Activated CD4-positive, alpha-beta T cell treated with anti-CD3 and anti-CD28 coated beads, Interleukin-2, Interleukin-6, amounts not matched to agents 100 ng/mL and 50 ng/mL, durations not matched to agents 16 hours and 8 hours (primary cell): ENCODE measurements at places on chromosomes 5 and 9.
A peak's percentile ranks its signal among the peaks of the same experiment; 100 is the strongest.

DNA sequence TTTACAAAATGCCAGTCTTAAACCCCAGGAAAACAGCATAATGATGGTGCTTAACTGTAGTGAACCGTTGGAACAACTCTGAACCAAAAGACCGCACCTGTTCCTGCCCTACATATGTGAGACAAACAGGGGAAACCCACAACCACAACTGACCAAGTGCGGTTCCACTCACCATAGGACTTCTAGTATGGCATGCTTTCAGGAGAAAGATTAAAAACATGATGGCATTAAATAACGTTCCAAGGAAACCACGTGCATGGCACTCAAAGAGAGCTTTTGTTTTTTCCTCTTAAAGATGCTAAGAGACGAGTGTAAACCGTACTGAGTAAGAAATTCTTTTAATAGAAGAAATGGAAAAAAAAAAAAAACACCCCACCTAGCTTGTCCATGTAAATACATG is 119.8 kb downstream of the SSBP2 start:
- peak; percentile 82 for DNase-seq

- DNase-seq = no peak
Measured at GRCh38 chr5:180977852-180978251, 10.8 kb upstream of the BTNL3 start.

DNA sequence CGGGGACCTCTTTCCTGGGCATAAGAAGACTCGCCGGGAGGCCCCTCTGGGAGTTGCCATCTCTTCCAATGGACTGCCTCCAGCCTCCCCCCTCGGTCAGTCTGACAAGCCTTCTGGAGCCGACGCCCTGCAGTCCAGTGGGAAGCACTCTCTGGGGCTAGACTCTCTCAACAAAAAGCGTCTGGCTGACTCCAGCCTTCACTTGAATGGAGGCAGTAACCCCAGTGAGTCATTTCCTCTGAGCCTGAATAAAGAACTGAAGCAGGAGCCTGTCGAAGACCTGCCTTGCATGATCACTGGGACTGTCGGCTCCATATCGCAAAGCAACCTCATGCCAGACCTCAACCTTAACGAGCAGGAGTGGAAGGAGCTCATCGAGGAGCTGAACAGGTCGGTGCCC is 28.4 kb upstream of the LTC4S start:
- no peak for DNase-seq

DNA sequence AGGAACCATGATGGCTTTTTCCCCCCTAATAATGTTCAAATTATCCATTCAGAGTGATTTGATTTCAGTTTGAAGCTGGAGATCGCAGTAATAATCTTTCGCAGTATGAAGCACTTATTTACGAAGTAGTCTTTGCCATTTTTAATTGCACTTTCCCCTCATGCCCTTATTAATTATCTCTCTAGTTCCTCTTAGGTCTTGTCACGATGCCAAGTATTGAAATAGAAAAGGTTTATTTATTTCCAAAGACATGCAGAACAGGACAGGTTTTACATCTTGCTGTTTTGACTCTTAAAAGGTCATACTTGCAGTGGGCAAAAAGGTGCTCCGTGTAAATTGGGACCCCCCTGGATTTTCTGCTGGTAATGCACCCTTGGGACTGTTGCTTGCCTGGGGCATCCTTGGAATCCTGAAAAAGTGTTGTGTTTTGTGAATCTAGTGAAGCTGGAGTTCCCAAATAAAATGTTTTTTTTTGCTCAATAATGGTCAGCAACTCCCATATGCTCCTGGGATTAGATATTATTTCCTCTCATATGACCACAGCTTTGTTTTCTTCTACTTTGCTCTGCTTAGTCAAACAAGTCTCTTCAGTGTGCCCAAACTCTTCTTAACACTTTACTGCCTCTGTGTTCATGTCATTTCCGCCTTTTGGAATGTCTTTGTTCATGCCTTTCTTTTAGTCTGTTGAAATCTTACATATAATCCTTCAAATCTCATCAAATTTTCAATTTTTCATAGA is 278.3 kb downstream of the TMEM38B start:
- no peak for DNase-seq

DNA sequence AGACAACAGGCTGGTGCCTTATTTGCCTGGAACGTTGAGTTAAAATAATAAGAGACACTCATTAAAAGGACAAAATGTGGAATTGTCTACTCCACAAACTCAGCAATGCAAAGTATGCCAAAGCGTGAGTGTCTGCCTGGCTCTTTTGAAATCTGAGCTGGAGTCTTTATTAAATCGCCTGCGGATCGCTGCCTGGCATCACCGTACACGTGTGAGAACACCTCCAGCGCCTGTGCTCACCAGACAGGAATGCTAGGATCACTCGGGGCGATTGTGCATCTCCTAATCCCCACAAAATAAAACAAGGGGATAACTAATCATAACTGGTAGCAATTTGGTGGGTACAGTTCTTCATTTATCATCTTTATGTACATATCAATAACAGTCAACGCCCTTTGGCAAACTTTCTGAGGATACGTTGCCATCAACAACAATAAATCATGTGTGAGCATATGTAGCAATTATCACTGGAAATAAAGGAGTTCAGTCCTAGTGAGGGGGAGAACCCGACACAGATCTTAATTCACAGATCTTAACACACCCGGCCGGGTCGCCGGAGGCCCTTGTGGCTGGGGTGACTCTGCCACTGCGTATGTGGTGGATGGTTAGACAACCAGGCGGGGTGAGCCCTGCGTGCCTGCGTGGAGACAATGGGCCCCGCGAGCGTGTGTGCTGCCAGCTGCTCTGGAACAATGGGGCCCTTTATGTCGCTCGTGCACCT is 284.9 kb upstream of the IRX1 start:
- DNase-seq = no peak

GRCh38 chr9:112793213-112793810 is 42.8 kb downstream of the SNX30 start:
- peak; percentile 84 for DNase-seq

DNA sequence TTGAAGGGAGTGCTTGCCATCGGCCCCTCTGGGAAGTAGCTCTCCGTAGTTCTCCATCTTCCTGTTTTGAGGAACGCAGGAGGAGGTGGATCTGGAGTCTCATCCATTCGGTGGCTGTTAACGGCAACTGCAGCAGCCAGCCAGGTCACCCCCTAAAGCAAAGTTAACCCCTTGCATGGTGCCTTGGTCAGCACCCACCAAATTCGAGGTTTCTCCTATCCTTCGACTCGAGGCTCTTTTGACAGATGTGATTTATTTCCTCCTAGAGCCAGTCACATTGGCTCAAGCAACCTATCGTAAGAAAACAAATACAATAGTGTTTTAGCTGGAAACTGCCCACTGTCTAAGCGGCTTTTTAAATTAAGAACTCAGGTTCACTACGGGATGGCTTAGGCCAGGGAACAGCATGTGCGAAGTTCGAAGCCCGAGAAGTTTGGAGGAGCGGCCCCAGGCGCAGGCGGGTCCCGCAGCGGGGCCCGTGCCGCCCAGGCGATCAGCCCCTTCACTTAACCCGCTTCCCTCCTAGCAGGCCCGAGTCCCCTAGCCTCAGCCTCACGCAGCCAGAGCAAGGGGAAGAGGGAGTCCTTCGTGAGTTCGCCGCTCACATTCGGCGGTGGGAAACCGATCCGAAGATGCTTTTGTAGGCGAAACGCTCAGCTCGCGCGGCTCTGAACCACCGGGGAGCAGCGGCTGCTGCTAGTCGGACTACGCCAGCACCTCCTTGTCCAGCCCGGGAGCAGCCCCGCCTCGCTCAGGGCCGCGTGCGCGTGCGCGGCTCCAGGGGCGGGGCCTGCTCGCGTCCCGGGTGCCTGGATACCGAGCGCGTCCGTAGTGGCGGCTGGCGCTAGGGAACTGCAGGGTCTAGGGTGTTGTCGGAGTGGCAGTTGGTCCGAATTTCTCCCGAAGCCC is at the start of gene ROPN1L:
ROPN1L (plus strand) TSS at position 797 of the 909 bp plus-strand sequence. CDS start 289 bp downstream, outside the sequence.
- peak; percentile 90 for DNase-seq

DNA sequence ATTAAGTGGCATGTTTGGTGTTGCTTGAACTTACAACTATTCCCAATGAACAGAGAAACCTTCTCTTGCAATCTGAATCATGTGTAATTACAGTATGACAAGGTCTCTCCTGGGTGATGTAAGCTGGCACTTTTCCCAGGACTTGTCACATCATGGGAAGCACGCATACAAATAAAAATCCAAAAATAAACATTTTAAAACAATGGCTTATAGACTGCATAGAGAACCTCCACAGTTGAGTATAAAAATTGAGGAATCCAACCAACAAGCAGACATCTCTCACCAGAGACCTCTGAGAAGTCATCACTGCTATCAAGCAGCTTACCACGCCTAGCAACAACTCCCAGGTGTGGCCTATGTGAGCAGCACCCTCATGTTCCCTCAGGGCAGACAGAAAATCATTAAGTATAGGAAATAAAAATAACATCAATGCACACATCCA is 3.9 kb downstream of the MLLT3 start:
- DNase-seq = no peak

DNA sequence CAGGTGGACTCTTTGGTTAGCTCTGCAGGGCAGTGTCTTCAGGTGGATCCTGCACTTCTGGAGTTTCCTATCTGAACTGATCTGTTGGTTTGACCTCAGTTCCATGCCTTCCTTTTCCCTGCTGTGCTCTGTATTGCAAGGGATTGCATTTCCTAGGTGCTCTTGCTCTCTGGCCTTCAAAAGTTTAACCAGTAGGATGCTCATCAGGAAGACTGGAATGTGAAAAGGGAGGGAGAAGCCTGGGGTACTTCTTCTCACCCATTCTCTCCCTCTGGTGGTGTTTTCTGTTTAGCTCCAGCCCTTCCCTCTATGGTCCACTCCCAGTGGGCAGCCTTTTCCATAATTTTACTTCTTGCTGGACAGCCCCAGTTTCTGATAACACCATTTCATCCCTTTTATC is 78.5 kb downstream of the ZNF618 start:
- no peak for DNase-seq

GRCh38 chr5:79794347-79794746 is 104.7 kb downstream of the CMYA5 start:
- no peak for DNase-seq

- DNase-seq = no peak
Measured at GRCh38 chr5:123124859-123125595, 36.0 kb downstream of the PRDM6 start.

DNA sequence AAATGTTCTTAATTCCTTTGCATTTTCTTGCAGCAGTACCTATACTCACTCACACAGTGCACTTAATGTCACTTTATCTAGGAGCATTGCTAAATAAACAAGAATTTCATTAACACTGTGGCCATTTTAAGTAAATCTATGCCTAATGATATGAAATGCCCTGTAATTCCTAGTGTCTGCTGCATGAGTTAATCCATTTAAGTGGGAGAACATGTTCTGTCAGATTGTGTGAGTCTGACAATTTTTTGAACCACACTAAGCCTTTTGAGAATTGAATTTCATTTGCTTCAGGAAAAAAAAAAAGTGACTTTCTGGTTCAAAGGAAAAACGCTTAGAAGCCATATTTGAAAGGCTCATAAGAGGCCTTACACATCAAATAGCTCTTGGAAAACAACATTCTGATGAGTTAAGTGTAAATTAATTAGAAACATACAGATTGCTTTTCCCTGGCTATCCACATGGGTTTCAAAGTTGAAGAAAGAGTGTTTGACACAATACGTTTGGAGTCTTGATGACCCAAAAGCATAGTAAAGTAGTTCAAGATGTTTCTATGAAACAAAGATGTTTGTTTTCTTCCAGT is 446.7 kb upstream of the GRAMD2B start:
- DNase-seq = no peak

DNA sequence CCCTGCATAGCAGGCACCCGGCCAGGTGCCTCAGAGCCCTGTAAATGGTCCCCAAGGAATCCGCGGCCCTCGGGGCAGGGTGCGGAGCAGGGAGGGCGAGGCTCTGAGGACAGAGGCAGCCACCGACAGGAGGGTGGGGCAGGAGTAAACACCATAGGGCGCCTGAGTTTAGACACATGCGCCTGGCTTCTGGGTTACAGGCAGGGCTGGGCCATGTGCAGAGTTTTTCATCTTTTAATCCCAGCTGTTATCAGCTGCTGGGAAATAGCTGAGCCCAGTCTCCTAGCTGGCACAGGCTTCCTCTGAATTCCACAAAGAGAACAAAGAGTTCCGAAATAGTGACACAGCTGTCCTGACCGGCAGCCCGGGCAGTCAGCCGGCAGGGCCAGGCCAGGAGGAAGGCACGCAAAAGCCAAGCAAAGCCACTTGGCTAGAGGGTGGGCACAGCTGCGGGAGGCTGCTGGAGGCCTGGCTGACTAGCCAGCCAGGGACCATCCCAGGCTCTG is 98.9 kb upstream of the PHYKPL start:
- DNase-seq = no peak

DNA sequence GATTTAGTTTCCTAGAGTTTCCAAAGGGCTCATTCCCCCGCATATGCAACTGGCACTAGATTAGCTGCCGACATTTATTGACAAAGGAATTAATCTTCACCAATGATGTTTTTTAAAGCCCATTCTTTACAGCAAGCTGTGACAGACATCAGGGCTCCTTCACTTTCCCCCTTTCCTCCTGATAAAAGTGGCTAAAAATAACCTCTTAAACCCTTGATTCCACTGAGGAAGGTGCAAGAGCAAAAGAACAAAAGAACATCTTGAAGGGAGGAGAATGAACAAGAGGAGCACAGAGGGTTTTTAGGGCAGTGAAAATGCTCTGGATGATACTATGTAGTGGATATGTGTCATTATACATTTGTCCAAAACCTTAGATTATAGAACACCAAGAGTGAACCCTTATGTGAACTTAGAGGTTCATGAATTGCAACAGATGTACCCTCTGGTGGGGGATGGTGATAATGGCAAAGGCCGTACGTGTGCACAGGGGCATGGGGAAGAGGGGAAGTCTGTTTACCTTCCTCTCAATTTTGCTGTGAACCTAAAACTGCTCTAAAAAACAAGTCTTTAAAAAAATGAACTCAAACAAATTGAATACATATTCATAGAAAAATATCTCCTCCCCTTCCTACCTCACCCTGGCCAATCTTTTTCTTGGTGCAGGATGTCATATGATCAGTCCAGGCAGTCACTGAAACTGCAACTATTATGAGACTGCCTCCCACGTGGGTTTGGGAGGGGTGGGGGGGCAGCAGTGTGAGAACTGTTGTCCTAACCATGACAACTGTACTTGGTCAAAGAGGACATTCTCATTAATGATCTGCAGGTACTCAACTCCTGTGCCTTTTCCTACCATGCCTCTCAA is 83.0 kb downstream of the MARCHF3 start:
- DNase-seq = no peak

GRCh38 chr9:130693101-130693425 is 517 bp upstream of the EXOSC2 start:
- no peak for DNase-seq

DNA sequence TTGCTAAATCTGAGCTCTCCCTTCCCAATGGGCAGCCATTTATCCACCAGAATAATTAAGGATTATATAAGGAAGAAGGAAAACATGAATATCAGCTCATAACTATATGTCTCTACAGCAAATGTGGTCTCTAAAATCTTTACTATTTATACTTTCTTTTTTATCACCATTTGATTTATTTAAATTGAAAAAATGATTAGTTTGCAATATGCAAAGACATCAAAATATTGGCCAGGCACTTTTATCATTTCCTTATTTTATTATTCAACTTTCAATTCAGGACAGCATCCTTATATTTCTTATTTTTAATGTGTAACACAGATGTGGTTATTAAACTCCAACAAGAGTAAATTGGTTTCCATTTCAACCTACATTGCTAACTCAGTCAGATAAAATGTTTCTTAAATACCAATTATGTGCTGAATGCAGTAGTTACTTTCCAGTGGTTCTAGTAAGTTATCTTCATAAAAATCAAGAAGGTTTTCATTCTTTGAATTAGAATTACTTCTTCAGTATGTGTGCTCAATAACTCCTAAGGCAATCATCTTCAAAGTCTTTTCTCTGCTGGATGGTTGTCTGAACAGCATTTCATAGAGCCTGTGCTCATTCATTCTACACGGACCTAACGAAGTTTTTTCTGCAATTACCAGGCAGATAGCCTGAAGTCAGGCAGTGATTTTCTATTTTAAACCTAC is 1148.0 kb downstream of the CDH12 start:
- DNase-seq = no peak
